Type B pancreatic cell (in vitro differentiated cells): ENCODE measurements at places on chromosomes 3 and 15.

DNA sequence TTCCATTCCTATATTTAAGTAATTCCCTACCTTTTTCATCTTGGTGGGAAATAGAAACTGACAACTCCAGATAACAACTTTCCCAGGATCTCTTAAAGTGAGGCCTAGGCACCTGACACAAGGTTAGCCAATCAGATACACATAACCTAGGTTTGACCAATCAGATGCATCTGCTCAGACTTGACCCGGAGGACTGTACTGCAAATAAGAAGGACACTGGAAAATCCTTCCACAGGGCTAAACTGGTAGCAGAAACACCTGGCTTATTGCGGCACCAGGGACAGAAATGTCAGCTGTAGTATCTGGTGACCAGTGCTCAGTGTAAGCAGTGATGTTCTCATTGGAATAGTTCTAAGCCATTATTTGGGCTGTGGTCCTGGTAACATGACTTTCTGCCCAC, 204.5 kb upstream of the SLCO3A1 start:
- no peak for DNase-seq
- no peaks in the 10 kb centered on the region for H3K36me3 ChIP-seq
- H3K4me3 ChIP-seq = no peak overlapping the region
- no peak overlapping the region for H3K27ac ChIP-seq
- no peaks in the 10 kb centered on the region for H3K27me3 ChIP-seq

DNA sequence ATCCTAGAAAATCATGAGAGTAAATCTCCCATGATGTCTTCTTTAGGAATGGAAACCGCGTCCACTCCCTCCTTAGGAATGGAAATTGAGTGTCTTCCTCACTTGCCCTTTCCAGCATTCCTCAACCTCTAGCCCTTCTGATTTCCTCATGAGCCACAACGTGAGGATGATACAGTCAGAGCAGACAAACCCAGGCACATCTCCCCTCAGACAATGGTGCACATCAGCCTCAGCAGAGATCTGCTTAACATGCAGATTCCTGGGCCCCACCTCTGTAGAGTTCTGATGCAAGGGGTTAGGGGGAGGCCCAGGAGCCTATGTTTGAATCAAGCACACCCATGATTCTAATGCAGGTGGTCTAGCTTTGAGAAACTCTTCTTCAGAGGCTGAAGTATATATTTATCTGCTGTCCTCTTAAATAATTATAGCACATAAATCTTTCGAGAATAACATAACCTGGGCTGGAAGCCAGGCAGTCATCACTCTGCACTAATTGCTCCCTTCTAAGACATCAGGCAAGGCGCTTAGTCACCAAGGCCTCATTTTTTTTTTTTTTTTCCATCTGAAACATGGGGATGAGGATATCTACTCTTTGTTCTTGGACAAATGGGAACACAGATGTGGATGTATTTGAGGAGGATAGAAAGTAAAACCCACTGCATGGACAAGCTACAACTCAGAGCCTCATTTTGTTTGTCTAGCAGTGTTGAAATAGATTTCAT, 81.7 kb downstream of the PRICKLE2 start:
- H3K27me3 ChIP-seq = peaks cover 12% of the 10 kb centered on the region
- DNase-seq = no peak
- peak overlapping the region; percentile 7 for H3K4me3 ChIP-seq
- peaks cover 11% of the 10 kb centered on the region for H3K4me1 ChIP-seq

- DNase-seq = no peak
- H3K4me3 ChIP-seq = peak overlapping the region; percentile 65
- H3K36me3 ChIP-seq = no peaks in the 10 kb centered on the region
- H3K27ac ChIP-seq = peak overlapping the region; percentile 66
Measured at GRCh38 chr3:195154111-195154791, 116.7 kb downstream of the XXYLT1 start.

GRCh38 chr15:76343313-76343996, 6.9 kb downstream of the ISL2 start:
- peaks cover 6% of the 10 kb centered on the region for H3K36me3 ChIP-seq
- H3K4me3 ChIP-seq = peak overlapping the region; percentile 58
- H3K4me1 ChIP-seq = peaks cover 16% of the 10 kb centered on the region
- peaks cover 87% of the 10 kb centered on the region for H3K27me3 ChIP-seq

- peak overlapping the region; percentile 93 for H3K27ac ChIP-seq
- DNase-seq = no peak
Measured at GRCh38 chr3:129695230-129695629, 88.8 kb upstream of the PLXND1 start.

GRCh38 chr3:50520849-50521248, 17.4 kb upstream of the CACNA2D2 start:
- H3K27me3 ChIP-seq = peaks cover 28% of the 10 kb centered on the region
- H3K36me3 ChIP-seq = no peaks in the 10 kb centered on the region
- no peak overlapping the region for H3K27ac ChIP-seq
- H3K4me3 ChIP-seq = no peak overlapping the region
